Right forelimb (tissue), 1 donor: ENCODE measurements at places on chromosomes 5 and 9.

- peak; percentile 10 for DNase-seq
These were observed 53.8 kb upstream of the KCNMB1 start for GRCh38 chr5:170442921-170443320.

DNA sequence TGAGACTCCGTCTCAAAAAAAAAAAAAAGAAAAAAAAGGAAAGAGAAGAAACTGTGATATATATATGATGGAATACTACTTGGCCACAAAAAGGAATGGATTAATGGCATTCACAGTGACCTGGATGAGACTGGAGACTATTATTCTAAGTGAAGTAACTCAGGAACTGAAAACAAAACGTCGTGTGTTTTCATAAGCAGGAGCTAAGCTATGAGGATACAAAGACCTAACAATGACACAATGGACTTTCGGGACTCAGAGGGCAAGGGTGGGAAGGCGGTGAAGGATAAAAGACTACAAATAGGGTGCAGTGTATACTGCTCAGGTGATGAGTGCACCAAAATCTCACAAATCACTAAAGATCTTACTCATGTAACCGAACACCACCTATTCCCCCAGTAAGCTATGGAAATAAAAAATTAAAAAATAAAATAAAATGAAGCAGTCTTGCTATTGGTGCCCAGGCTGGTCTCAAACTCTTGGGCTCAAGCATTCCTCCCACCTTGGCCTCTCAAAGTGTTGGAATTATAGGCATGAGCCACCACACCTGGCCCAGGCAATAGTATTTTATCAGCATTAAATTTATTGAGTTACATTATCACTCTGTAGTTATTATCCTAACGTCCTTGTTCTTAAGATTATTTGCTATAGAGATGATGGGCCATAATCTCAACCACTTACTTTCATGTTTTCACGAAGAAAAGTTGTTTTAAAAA is 71.5 kb upstream of the GPBP1 start:
- no peak for DNase-seq

GRCh38 chr5:104347119-104347708 is 784.6 kb upstream of the NUDT12 start:
- no peak for DNase-seq

DNA sequence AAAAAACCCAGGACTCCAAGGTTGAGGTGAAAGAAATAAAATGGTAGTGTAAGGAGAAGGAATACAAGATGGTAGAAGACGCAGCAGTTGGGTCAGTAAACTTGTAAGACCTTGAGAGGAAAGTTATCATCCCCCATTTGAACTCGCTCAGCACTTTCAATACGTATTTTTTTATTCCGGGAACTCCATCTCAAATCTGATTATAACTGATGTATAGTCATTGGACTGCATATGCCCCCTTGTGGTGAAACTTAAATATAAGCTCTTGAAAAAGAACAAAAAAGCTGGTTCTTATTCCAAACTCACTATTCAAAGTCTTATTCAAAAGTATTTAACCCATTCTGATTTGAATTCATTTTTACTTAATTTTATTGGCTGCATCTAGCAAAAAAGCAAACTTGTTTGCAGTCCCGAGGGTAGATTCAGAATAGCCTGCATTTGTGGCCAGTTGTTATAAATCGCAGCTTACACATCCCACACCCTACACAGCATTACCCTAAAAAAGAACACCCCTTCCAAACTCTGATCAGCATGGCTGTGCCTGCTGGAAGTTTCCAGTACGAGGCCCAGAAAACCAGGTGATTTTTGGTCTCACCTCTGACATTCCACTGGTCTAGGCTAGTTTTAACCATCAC is 118.0 kb downstream of the ESM1 start:
- no peak for DNase-seq

GRCh38 chr9:16335788-16336580 is 534.5 kb downstream of the BNC2 start:
- DNase-seq, result no peak

DNA sequence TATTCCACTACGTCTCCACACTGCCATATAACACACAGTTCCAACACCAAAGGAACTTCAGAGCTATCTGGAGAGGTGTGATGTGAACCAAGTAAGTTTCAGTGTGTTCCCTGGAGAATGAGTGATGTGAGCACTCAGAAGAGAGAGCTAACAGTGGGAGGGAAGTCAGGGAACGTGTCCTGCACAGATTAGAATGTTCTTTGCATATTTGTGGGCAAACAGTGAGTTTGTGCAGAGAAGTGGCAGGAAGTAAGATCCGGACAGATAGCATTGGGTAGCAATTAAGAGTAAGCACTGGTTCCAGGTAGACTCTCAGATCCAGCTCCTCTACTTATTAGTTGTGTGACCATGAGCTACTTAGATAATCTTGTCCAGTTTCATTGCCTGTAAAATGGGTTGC is 206.4 kb downstream of the PDZD2 start:
- no peak for DNase-seq

DNA sequence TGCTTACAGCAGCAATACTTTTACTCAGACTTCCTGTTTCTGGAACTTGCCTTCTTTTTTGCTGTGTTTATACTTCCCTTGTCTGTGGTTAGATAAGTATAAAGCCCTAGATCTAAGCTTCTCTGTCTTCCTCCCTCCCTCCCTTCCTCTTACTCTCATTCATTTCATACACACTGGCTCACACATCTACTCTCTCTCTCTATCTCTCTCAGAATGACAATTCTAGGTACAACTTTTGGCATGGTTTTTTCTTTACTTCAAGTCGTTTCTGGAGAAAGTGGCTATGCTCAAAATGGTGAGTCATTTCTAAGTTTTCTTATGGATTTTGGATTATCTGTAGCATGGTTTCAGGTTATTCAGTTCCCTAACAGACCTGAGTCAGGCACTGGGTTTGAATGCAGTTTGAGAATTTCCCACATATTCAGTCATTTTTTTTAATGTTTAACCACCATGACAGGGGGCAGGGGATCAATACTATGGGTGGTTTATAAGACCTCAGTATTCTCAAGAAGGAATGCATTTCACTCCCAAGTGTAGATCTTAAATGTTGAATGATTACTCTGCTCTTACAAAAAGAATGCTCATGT is at the start of gene IL7R:
Gene IL7R (plus strand): TSS at position 127 of the 587 bp plus-strand sequence. CDS start 87 bp downstream, at position 214.
- DNase-seq, result no peak

DNA sequence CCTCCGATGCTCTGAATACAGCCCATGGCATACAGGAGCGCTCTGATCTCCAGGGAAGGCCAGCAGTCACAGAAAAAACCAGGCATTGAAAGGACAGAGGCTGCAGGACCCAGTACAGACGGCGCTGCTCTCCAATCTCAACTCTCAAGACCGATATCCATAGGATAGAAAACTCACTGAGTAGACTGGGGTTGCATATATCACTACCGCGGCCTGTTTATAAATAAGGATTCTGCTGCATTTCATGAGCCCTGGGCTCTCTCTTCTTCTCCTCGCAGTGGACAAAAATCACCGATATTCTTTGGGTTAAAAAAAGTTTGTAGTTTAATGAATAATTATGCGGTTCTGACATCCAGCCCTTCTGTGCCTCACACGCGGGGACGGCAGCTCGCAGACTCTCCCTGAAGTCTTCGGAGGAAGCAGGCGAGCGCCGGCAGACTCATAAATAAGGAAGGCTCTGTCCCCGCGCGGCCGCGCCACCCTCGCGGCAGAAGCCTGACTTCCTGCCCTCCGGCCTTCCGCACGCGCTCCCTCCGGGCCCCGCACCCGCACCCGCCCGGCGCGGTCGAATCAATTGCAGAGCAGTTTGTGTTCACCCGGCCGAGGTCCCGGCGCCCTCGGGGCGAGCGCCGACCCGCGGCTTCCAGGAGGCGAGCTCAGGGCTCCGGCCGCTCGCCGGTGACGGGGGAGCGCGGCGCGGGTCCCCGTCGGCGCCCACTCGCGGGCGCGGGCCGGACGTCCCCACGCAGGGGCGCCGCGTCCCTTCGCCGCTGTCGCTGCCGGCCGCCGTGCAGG is at the start of gene FAM78A:
Gene FAM78A (minus strand): TSS at position 417 of the 795 bp plus-strand sequence. CDS start 331 bp downstream, at position 86.
- no peak for DNase-seq

DNA sequence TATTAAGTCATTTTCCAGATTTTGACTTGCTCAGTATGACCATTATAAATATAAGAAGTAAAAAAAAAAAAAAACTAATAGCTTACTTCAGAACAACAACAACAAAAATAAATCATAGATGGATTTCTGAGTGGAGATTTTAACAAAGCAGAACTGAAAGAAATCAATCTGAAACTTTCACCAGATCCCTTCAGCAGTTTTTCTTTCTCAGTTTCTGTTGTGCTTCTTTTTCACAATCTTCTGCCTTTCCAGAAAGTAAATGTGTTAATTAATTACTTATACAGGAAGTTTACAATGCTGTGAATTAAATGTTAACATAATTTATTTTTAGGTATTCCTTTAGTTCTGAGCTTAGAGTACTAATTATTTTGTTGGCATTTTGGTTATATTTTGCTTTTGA is 73.5 kb downstream of the CHSY3 start:
- DNase-seq, result no peak

DNA sequence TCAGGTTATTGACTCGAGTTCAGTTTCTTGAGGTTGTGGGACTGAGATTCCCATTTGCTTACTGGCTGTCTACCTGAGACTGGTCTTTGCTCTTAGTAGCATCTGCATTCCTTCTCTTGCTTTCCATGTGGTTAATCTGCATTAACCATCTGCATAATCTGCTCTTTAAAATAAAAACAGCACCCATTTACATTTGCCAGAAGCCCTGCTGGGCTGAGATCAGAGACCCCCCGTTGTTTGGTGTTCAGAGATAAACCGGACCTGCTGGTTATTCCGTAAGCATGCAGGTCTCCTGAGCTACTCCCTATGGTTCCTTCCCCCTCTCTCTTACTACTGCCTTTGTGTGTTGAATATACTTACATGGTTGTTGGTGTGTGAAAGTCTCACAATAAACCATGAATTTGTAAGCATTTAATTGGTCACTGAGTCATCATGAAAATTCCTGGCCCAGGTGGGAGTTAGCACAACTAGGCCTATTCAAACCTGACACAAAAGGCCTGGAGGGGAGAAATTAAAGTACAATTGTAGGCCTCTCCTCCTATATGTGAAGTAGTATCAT is 396.7 kb downstream of the MRPS30 start:
- DNase-seq, result no peak

DNA sequence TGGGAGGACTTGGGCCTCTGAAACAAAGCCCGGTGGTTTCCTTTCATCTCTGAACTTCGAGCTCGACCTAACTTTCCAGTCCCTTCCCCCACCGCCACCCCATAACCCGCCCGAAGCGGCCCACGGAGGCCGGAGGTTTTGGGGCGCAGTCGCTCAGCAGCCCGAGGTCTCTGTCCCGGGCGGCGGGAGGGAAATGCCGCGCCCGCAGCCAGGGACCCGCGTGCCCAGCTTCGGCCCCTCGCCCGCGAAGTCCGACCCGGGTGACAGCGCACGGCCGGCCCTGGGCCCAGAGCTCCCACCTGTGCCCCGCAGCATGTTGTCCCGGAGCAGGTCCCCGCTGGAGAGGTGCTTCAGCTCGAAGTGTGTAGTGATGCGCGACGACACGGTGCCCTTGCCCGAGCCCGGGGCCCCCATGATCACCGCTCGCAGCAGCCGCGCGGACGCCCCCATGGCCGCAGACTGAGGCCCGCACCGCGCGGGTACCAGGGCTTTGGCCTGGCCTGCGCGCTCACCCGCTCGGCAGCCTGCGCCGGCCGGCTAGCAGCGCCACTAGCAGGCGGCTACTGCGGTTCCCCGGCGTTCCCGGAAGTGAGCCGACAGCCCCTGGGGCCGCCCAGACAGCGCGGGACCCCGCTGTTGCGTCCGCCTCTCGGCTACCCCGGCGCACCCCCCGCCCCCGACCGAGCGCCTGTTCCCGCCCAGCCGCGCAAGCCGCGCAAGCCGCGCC is at the start of gene AK3:
Gene AK3 (minus strand): TSS at position 565 of the 727 bp plus-strand sequence. CDS start 115 bp downstream, at position 450.
- peak; percentile 92 for DNase-seq

GRCh38 chr5:179275941-179276837 is 69.1 kb downstream of the ADAMTS2 start:
- no peak for DNase-seq

DNA sequence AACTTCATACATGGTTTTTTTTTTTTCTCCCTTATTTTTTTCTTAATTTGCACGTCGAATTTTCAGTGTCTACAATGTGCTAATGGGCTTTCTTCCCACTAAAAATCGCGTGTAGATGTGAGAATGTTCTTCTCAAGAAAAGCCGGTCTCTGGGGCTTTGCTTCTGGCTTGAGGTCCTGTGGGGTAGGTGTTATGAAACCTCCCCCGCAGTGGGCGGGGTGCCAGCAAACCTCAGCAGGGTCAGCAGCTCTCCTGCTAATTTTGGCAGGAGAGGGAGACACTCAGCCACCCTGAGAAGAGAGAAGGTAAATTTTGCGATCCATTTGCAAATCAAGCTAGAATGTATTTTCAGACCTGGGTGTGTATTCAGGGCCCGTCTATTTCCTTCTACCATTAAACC is 59.9 kb downstream of the NPR3 start:
- DNase-seq, result no peak

DNA sequence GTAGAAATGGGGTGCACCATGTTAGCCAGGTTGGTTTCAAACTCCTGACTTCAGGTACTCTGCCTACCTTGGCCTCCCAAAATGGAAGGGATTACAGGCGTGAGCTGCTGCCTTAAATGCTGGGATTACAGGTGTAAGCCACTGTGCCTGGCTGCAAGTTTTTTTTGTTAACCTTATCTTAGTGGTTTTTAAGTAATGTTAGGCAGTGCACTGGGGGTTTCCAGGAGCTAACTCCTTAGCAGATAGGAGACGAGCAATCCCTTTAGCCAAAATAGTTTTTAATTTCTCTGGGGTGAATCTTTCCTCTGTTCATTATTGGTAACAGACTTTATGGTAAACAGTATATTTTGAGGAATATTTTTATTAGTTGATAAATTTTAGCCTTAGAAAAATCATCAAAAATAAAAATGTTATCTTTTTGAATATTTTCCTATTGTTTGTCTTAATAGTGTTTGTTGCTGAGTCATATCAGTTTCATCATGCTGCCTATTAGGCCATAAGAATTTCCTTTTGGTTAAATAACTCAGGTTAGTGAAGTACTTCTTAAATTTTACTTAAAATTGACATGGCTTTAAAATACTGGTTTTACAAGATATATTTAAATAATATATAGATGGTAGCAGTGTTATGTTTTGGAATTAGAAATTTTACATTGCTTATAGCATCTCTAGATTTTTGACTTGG is 37.9 kb downstream of the LMNB1 start:
- DNase-seq, result no peak

GRCh38 chr9:87034841-87035240 is 87.5 kb upstream of the GAS1 start:
- DNase-seq, result no peak

DNA sequence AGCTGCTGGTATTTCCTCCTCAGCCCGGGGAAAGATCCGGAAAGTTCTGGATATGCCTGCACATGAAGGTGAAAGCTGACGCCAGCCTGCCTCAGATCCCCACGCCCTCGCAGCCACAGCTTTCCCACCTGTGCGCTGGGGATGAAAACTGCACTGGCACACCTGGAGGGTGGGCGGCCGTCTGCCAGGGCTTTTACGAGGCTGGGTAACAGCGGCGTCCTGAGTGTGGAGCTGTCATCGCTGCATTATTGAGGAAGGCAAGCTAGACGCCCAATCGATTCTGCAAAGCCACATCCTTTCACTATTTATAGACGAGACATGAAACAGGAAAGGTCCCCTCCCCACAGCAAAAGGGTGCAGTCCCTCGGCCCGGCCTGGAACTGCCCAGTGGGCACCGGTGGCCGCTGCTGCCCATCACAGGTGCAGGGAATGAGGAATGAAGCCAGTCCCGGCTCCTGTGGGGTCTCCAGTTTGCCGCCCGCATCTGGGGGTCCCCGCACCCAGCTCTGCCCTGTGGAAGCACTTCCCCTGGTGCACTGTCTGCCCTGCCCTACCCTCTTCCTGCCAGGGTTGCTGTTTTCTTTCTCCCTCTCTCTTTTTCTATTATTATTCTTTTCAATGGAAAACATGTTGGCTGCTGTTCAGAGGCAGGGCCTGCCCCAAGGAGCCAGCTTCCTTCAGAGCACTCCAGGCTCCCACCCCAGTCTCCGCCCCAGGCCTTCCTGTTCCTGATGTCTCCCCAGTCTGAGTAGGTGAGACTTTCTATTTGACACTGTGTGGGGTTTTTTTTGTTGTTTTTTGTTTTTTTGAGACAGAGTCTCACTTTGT is 7.0 kb downstream of the NOTCH1 start:
- no peak for DNase-seq
